CD4-positive, alpha-beta T cell (primary cell): ENCODE measurements at places on chromosomes 2 and 18.

GRCh38 chr18:54743605-54743995 lies 84.7 kb upstream of the RAB27B start:
- DNase-seq: no peak

- DNase-seq: peak; percentile 39
Measured at GRCh38 chr2:202172439-202173211, 65.8 kb downstream of the SUMO1 start.

- no peak for DNase-seq
Measured at GRCh38 chr2:128626760-128627511, 308.3 kb upstream of the HS6ST1 start.

DNA sequence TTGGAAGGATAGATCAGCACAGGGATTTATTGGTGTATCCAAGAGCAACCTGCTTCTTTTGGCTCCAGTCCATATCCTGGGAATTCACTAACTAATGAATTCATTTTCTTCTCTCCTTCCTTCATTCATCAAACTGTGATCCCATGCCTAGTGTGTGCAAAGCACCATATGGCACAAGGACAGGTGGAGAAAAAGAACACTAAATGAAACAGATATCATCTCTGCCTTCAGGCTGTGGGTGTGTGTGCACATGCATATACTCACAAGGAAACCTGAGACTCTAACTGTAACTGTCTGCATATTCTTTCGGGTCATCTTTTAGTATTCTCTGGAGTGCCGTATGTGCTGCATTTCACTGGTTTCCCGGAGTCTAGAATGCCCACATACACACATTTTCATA lies 20.2 kb downstream of the TNP1 start:
- DNase-seq: no peak

DNA sequence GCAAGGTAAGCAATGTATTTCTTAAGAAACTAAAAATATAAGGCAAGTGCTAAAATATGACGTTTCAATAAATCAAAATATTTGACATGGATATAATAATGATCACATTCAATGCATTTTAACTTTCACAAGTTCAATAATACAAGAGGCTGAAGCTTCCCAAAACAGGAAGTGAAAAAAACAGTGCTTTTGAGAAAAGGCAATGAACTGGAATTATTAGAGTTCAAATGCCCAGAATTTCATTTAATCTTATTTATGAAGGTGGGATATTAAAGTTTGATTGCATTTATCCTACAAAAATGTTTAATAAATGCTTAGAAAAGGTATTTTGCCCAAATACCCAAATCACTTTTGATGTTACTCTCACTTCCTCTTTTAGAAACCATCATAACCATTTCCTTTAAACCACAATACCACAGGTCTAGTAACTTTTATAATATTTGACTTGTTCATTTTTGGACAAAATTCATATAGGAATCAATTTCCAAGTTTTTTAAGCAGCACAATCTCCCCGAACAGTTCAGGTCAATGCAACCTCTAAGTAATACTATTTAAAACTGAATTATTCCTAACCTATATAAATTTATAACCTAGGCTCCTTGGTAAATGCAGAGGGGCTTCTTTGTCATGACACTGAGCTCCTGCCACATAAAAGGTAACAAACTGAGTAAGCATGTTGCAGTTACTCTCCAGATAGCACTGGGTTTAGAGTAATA lies 2.1 kb downstream of the NCKAP1 start:
- no peak for DNase-seq

DNA sequence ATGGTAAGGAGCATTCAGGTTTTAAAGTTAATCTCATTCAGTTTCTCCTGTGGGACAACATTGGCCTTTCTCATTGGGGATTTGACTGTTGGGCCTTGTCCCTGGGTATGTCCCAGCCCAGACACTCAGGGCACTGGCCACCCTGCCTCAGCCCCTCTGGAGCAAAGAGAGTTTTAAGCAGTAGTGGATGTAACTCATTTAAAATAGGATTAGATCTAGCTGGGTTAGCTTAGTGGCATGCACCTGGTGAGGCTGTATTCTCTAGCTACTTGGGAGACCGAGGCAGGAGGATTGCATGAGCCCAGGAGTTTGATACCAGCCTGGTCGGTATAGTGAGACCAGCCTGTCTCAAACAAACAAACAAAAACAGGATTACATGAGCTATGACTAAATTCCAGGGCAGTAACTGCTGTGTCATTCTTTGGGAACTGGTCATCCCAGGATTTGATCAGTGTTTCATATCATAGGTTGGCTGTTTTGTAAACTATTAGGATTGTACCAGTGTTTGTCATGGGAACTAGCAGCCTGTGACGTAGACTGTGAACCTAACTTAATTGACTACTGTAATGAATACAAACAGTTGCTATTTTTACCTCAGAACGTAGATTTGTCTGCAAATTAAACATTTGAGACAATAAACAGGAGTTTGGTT lies 12.5 kb downstream of the INPP4A start:
- no peak for DNase-seq

DNA sequence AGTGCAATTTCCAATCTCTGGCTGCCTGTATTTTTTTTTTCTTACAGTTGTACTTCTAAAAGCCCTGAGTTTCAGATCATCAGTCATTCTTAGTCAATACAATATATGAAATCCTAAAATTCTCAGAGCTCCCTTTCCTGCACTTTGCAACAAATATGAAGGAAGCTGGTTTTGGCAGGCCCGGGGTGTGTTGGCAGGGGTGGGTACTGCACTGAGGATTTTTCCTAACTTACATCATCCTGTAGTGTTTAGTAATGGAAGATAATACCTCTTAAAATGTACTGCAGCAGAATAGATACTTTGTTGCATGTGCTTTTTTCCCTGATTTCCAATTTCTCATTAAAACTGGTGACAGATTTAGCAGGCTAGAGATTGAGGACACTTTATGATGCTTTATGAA lies 374.6 kb downstream of the PTH2R start:
- no peak for DNase-seq

- no peak for DNase-seq
Measured at GRCh38 chr2:72095364-72095763, 52.3 kb downstream of the CYP26B1 start.

- DNase-seq: no peak
Measured at GRCh38 chr2:232013701-232014353, 52.3 kb downstream of the DIS3L2 start.

GRCh38 chr2:163133602-163134001 lies 295.0 kb upstream of the KCNH7 start:
- DNase-seq: no peak

DNA sequence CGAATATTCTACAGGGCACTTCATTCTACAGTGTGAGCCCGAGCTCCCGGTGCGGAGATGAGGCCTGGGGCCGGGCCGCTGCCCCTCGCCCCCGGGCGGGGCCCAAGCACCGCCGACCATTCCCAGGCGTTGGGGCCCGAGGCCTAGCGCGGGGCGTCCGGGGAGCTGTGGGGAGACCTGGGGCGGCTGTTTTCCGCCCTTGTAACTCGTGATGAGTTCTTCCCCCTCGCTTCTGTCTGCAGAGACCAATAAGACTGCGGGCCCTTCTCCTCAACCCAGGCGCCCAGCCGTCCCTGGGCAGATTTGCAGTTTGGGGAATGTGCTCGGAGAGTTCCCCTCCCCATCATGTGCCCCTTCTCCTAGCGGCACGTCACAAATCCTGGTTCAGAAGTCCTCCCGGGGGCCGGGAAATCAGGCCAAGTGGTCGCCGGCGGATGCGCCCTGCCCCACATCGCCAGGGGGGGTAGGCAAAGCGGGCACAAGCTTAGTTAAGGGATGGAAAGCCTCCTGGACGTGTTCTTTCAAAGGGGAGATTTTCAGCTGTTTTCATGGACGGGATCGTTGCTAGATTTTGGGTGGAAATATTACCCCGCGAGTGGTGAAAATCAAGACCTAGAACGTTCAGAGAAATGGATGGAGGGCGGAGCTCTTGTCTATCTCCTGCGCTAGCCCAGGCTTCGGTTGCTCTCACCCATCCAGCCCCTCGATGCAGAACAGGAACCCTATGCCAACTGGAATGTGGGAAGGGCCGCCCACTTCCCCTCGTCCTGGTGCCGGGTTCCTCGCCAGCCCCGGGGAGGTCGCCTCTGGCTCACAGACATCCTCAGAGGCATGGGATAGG lies 18.8 kb upstream of the HAAO start:
- DNase-seq: no peak

- no peak for DNase-seq
Measured at GRCh38 chr18:77337604-77338003, 88.0 kb downstream of the GALR1 start.

- no peak for DNase-seq
Measured at GRCh38 chr2:101007415-101008345, 5.6 kb downstream of the RPL31 start.

DNA sequence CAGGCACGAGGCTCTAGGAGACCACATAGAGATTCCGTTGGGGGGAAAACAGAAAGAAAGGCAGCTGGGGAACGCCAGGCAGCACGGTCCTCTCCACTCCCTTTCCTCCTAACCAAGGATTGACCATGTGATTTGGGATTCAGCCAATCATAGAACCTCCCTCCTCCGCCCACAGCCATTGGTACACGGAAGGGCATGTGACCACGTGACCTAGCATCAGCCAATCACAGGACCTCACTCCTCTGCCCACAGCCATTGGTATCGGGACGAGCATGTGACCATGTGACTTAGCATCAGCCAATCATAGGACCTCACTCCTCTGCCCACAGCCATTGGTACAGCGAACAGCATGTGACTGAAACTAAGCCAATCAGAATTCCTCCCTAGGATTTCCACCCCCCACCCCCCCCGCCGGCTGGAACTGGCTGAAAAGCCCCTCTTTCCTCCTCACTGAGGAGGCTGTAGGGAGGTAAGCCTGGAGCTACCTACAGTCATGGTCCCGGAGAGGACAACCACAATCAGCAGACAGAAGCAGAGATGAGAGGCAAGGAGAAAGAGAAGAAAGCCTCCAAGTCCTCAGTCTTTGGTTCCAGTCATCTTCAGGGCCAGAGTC lies 7.6 kb downstream of the SERPINE2 start:
- no peak for DNase-seq

DNA sequence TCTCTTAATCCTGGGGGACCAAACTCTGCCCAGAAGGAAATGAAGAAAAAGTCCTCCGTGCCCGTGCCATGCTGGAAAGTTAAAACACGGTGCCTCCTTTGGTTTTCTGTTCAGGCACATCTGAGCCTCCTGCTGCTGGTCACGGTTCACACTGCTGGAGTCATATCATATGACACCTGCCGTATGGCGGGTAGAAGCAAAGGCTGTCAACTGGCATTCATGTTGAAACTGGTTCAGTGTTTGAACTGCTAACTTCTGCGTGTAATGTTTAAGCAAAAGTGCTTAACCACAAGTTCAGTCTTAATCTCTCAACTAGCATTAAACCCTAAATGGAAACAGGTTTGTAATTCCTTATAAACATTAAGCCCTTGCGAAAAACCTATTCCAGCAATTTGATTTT lies 3.1 kb downstream of the STK39 start:
- DNase-seq: peak; percentile 17

- DNase-seq: no peak
Measured at GRCh38 chr2:72623481-72623880, 202.4 kb downstream of the EXOC6B start.

DNA sequence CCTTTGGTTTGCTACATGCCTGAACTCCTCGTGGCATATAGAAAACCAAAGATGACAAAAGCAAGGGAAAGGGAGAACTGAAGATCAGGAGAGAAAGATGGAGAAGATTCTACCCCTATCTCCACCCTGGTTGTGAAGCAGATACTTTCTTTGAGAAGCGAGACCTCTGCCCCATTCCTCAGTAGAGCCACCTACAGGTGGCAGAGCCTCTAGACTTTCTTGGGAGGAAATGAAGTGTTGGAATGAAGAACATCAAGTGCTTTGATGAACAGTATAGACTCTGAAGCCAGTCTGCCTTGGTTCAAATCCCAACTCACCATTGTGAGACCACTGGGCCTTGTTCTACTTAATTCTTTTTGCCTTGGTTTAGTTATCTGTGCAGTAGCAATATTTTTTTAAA lies 348.8 kb upstream of the ETAA1 start:
- DNase-seq: no peak

DNA sequence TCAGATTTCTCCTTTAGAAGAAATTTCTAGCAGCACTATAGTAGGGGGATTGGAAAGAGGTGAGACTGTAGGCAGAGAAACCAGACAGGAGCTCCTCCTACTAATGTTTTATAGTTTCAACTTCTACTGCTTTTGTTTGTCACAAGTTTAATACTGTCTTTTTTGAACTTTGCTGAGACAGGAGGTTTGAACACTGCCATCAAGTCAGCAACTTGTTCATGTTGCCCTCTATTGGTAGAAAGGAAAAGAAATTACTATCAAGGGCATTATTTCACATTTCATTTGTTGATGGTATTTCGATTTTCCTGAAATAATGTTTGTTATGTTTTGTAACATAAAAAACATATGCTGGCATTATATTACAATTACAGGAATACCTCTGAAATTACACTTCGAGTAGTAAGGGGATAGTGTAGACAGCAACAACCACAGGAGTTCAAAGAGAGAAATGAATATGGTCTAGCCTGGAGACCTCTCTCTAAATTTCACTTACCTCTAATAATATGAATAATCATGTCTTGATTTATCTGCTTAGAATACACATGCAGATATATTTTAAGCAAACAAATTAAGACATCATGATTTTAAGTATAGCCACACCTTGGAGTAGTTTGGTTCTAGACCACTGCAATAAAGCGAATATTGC lies 12.4 kb upstream of the CCDC88A start:
- no peak for DNase-seq

DNA sequence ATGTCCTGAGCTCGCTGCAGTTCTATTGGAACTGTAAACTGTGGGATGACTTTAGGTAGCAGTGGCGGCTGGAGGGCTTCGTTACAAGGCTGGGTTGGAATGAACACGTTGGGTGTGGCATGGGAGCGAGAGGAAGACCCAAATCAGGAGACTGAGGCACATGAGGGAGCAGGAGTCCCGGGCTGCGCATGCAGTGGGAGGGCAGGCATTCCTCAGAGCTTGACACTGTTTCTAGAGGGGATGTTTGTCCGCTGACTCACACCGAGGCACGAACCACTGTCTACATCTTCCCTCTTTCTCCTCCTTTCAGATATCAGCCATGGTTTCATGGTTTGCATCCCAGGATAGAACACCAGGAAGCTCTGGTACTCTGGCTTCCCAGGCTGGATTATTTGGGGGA lies 40.6 kb upstream of the LAMA1 start:
- no peak for DNase-seq

DNA sequence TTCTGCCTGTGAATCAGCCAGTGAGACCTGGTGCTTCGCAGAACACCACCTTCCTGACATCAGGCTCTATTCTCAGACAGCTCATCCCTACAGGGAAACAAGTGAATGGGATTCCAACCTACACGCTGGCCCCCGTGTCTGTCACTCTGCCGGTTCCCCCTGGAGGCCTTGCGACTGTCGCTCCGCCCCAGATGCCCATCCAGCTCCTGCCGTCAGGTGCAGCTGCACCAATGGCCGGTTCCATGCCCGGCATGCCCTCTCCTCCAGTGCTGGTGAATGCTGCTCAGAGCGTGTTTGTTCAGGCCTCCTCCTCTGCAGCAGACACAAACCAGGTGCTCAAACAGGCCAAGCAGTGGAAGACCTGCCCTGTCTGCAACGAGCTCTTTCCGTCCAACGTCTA lies 28.1 kb downstream of the ADNP2 start:
- DNase-seq: no peak

- DNase-seq: no peak
Measured at GRCh38 chr2:29492701-29493100, 377.5 kb downstream of the CLIP4 start.
